Stimulated activated CD8-positive, alpha-beta memory T cell treated with anti-CD3 and anti-CD28 coated beads, Interleukin-2, amount 100 ng/mL, for 1 hour (primary cell): ENCODE measurements at places on chromosomes 16 and 17.
A peak's percentile ranks its signal among the peaks of the same experiment; 100 is the strongest.

- DNase-seq: no peak
Observed at GRCh38 chr17:48393283-48393682, 36.7 kb downstream of the SKAP1 start.

GRCh38 chr16:79164388-79164995 is 436.0 kb downstream of the MAF start:
- no peak for DNase-seq

DNA sequence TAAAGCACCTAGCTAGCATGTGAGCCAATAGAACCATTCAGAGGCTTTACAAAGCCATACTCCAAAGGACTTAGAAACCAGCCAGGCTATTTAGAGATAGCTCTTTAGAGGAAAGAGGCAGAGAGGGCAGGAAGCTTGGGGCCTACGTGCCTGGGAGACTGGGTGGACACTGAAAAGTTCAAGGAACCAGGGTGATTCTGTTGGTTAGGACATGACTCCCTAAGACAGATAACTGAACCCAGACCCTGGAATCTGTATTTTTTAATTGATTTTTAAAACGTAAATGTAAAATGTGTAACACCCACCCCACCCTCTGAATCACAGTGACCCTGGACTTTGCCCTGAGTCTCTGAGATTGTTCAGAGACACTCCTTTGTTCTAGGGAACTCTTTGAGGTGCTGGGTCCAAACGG is 16.1 kb upstream of the GNA13 start:
- DNase-seq: no peak

GRCh38 chr17:41695954-41696757 is 7.5 kb downstream of the EIF1 start:
- DNase-seq: peak; percentile 55

DNA sequence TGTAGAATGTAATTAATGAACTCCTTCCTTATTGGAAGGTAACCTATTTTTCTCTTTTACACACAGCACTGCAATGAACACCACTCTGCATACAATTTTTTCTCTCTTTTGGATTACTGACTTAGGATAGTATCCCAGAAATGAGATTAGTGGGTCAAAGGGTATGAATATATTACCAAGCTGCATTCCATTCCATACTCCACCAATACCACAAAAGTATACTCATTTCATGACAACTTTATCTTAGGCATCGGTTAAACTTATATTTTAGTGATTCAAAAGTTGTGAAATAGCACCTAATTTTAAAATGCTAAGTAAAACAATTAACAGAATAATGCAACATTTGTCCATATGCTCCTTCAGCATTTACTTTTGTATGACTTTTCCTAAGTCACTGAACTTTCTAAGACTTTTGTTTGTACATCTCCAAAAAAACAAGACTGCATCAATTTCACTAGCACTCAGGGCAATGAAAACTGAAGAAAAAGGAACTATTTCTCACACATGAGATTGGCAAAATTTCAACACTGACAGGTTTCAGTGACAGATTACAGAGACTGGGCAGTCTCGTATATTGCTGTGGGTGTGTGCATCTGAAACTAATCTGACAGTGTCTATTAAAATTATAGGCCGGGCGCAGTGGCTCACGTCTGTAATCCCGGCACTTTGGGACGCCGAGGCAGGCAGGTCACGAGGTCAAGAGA is 32.1 kb downstream of the HELZ start:
- DNase-seq: no peak

- DNase-seq: no peak
Observed at GRCh38 chr16:10885246-10885645, 8.2 kb downstream of the CIITA start.

DNA sequence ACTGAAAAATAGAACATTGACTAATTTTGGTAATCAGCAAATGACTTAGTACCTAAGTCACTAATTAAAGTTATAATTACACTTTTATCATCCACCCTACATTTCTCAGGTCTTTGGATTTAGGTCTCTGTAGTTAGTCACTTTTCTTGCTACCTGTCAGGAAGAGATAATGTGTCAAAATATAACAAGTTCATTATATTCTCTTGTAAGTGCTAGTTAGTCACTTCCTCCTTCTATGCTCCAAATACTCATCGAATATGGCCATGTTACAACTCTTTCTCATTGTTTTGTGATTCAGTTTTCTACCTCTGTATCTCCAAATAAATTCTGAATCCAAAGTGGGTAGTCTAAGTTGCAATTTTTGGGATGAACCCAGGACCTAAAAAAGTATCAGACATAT is 163.5 kb upstream of the KIF2B start:
- no peak for DNase-seq

DNA sequence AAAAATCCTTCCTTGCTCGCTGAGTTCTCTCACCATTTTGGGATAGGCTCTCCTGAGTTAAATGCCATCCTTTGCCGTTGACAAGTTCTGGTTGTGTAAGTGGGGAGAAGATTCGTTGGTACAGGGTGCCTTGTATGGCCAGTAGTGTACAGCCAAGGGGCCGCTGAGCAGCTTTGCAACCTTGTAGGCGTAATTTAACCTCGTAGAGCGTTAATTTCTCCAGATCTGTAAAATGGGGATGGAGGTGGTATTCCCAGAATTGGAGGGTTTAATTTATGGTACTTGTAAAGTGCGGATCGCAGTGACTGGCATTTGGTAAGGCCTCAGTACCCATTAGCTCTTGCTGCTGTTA is 1.4 kb downstream of the ARSG start:
- DNase-seq: no peak

DNA sequence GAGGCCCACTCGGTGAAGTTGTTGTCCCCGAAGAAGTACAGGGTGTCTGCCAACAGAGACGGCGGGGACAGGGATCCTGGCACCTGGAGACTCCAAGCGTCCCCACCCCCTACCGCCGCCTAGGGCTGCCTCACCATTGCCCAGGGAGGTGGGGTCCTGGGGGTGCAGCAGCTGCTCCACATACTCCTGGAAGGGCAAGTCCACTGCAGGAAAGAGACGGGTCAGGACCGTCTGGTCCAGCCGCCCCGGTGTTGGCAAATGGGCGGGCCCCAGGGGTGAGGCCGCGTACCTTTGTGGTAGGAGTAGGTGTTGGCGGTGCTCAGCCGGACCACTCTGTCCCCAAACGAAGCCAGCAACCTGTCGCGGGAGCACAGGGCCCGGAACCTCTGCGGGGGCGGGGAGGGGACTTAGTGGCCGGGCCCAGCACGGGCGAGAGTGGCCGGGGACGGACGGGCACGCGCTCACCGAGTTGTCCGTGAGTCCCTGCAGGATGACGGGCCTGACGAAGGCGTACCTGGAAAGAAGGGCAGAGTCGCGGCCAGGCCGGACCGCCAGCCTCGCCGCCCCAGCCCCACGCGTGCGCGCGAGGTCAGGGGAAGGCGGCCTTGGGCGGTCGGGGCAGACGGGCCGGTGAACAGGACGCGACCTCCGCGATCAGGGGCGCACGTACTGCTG is 601 bp downstream of the JMJD8 start:
- DNase-seq: no peak

GRCh38 chr17:64075913-64076312 is 54.0 kb downstream of the ERN1 start:
- DNase-seq: no peak

GRCh38 chr16:49958448-49958847 is 66.6 kb upstream of the CNEP1R1 start:
- no peak for DNase-seq

- no peak for DNase-seq
Observed at GRCh38 chr16:29232811-29233704, 173.5 kb downstream of the NPIPB11 start.

GRCh38 chr16:12874186-12874585 is 27.2 kb upstream of the SHISA9 start:
- no peak for DNase-seq

DNA sequence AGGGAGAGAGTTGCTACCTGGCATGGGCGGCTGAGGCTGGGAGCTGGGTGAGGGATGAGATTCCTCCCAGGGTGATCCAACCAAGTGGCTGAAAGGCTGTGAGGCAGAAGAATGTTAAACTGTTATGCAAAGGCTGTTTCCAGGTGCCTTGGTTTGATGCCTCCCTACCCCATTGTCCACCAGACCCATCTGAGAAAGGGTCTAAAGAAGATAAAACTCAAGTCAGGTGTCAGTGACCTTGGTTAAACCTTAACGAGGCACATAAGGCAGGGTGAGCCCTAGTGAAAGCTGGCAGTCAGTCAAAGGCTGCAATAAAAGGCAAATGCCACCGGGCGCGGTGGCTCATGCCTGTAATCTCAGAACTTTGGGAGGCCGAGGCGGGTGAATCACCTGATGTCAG is 23.8 kb downstream of the LDHD start:
- no peak for DNase-seq

DNA sequence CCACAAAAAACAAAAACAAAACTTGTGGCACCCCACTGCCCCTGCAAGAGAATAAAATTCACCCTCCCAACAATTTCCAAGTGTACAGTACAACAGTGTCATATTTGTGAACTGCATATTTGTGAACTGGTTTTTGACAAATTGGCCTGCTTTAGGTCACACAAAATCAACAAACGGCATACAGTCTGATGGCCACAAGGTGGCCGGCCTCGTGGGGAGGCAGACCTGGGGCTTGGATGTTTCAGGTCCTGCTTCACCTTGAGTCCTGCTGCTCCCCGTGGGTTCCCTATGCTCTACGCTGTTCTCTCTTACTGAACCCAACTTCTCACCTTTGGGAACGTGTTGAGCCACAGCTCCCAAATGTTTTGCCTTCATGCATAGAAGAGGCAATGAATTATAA is 102.2 kb downstream of the CDK5R1 start:
- no peak for DNase-seq

- no peak for DNase-seq
Observed at GRCh38 chr17:57788725-57789124, 43.6 kb upstream of the CCDC182 start.

DNA sequence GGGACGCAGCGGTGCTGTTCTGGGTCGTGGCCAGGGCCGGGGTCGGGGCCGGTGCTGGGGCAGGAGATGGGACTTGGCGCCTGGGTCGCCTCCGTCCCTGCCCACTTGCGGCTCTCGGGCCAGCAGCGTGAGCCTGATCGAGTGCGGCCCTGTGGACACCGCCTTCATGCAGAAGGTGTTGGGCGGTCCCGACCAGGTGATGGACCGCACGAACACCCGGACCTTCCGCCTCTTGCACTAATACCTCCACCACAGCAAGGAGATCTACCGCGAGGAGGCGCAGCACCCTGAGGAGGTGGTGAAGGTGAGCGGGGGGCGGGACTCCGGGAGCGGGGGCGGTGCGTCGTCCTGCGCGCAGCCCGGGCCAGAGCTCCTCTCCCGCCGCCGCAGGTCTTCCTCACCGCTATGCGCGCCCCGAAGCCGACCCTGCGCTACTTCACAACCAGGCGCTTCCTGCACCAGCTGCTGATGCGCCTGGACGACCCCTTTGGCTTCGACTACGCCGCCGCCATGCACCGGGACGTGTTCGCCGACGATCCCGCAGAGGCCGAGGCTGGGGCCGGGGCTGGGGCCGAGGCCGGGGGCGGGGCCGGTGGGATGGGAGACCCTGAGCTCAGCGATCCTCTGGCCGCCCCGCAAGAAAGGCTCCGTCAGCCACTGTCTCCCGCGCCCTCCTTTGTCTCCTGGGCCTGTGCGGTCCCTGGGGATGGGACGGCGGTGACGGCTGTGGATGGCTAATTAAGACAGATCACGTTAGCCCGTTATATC is 4.5 kb upstream of the HSD17B1 start:
- peak; percentile 48 for DNase-seq

- DNase-seq: no peak
Observed at GRCh38 chr17:74821655-74822334, 37.9 kb downstream of the GRIN2C start.

DNA sequence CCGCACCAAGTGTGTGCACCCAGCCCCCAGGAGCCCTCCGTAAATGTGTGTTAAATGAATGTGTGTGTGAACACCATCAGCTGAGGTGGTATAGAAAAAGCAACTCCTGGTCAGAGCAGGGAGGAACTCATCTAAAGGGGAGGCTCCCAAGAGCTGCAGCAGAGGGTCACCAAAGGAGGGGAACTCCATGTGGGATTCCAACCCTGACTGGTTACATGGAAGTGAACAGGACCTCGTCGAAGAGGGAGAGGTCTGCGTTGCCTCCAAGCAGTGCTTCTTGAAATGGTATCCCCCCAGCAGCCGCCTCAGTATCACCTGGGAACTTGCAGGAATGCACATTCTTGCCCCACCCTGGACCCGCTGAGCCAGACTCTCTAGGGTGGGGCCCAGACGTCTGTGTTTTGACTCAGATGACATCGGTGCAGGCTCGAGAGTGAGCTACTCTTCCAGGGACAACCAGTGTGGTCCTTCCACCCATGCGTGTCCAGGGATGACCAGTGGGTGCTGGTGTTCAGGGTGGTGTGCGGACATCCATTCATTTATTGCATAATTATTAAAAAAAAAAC is 30.8 kb downstream of the ADCY9 start:
- no peak for DNase-seq

GRCh38 chr16:57480754-57481230 is 5.5 kb downstream of the DOK4 start:
- DNase-seq: no peak
